NCI-H1930 (cell line): ENCODE measurements at places on chromosomes 3 and 15.

DNA sequence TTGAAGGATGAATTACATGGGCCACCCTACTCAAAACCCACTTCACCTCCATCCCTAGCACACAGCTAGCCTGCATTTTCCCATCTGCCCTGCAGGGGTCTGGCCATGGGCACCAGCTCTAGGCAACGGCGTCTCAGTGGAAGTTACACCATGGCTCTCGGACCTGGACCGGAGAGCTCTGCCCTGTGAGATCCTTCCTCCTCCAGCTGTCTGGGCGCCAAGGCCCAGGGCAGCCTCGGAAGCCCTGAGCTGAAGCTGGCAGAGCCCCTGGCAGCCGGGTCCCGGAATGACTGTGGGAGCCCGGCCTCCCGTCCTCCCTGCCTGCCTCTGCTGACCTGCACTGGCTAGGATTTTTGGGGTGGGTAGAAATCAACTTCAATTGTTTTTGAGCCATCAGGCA is 98.9 kb downstream of the CHSY1 start:
- no peak for DNase-seq

DNA sequence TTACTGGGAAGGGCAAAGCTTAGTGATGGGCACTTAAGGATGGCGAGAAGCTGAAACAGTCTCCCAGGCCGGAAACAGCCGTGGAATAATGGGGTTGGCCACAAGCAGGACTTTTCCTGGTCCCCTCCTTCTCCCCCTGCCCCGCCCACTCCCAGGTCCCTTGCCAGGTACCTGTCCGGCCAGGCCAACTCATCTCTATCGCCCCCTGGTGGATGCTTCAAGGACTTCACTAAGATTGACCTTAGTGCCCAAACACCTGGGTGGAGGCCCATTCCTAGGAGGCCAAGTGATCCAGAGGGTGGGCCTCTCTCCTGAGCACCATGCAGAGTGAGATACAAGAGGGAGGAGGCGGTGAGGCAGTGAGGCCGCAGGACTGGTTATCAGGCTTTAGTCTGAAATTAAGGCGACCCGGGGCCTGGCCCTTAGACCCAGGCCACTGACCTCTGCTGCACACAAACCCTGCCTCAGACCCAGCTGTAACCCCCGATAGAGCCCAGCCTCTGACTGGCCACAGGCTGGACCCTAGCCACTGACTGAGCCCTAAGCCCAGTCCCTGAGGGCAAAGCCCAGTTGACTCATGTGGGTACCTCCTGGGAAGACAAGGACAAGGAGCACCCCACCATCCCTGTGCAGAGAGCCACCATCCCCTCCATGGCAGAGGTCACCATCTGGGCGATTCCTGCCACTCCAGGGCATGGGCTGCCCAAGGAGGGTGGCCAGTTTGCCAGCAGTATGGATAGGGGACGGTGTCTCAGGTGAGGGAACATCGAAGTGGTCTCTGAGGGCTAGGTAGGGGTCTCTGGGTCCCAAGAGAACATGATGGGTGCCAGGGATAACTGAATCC is 37.6 kb downstream of the VIPR1 start:
- no peak for DNase-seq

DNA sequence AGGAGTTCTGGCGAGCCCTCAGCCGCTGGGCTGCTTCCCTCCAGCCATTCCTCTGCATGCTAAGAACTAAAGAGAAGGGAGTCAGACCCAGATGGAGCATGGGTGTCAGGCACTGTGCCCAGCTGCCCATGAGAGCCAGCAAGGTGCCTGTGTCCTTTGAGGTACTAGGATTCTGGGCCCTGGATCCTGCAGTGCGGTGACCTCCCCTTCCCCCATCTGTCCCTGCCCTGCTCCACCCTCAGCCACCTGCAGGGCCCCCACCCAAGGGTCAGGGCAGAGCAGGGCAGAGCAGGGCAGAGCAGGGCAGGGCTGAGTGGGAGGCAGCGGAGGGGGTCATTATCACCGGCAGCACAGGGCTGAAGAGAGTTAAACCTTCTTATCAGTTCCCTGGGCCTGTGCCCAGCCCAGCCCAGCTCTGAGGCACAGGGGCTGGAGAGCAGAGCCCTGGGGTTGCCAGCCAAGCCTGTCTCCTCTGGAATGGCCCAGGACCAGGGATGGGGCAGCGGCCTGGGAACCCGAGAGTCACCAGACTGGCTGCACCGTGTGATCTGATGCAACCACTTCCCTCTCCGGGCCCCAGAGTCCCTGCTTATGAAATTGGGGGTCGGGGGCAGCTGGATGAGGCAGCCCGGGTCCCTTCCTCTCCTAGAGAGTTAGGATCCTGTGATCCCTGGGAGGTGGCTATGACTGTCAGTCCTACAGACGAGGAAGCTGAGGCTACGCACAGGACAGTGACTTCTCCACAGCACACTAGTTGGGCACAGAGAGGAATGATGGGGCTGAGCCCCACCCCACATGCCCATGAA is 17.3 kb downstream of the ZDHHC19 start:
- DNase-seq: no peak

GRCh38 chr3:136237103-136237502 is 13.0 kb upstream of the PCCB start:
- DNase-seq: no peak

GRCh38 chr15:45205192-45205591 is 17.4 kb upstream of the SHF start:
- peak; percentile 46 for DNase-seq

DNA sequence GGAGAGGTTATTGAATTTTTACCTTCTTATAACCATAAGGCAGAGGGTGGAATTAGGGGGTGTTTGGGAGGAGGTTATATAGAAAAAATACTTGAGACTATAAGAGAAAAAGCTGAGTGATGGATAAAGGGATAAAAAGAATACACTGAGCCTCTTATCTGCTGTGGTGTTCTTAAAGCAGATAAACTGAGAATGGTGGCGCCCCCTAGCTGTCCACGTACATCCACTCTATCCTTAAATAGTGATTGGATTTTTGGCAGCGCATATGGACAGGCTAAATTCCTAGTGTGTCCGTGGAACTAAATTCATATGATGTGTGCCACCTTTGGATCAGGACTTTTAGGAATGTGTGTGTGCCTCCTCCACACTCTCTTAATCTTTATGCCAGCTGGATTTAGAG is 121.1 kb downstream of the OXSM start:
- no peak for DNase-seq

DNA sequence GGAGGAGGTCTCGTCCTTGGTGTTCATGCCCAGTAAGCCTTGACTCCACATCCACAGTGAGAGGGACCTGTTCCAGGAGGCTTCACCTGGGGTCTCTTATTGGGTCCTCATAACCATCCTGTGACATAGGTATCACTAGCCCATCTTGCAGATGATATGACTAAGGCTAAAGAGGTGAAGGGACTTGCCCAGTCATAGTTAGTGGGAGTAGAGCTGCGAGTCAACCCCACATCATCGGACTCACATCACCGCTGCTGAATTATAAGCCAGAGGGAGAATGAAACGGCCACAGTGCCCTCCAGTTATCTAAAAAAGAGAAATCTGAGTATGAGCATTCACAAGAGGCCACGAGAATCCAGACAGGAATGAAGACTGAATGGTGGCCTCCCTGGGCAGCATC is 66.0 kb downstream of the MESD start:
- no peak for DNase-seq

DNA sequence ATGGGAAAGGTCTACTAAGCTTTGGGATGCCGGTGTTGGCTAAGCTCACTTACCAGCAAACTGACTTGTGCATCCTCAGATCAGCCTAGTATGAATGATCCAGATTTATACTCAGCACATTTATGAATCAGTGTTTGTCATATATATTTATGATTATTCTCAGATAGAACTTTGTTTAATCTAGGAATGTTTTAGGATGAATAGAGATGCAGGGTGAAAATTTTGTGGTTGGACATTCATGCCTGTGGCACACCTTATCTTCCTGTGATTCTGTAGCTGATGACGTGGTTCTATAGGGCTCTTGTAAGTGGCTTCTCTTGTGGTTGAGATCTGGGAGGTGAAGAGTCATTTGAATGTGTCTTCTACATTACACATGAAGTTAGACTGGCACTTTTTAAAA is 11.4 kb downstream of the CDIN1 start:
- DNase-seq: no peak

- DNase-seq: no peak
Measured at GRCh38 chr3:18238746-18239331, 186.3 kb downstream of the SATB1 start.

DNA sequence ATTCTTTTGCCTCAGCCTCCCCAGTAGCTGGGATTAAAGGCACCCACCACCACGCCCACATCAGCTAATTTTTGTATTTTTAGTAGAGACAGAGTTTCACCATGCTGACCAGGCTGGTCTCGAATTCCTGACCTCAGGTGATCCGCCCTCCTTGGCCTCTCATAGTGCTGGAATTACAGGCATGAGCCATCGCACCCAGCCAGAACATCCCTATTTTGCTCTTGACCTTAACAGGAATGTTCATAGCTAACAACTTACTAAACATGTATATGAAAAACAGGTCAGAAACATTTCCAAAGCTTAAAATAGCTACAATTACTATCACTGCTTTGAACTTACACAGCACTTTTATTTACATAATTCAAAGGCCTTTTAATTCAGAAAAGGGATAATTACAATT is 33.7 kb downstream of the UQCC5 start:
- DNase-seq: no peak

- DNase-seq: no peak
Measured at GRCh38 chr15:90750186-90750585, 33.0 kb downstream of the BLM start.

GRCh38 chr3:23976555-23976954 is 31.5 kb downstream of the NR1D2 start:
- no peak for DNase-seq

DNA sequence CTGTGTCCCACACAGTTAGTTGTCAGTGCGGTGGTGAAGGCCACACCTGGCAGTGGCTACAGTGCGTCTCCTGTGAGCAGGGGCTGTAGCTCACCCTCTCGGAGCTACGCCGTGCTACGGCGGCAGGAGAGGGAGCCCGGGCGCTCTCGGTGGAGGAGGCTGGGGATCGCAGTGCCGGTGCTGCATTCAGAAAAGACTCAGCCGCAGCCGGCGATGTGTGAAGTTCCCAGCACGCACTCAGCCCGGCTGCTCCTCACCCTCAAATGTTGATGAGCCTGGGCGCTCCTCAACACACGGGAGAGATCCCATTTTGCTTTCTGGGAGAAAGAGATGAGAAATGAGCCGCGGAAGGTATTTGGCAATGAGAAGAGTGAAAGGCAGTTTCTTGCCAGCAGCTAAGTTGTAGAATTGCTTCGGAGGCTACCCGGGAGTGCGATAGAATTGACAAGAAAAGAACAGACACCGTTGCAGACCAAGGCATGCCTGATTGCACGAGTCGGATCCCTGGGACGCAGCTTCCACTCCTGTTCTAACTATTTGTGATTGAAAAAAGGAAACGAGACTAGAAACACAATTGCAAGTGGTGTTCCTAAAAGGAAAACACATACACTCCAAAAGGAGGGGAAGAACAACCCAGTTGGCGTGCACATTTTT is at the start of gene UNC13C:
TSS of gene UNC13C (plus strand) at position 189 of the 654 bp plus-strand sequence. CDS start 34,463 bp downstream, outside the sequence.
- DNase-seq: no peak

GRCh38 chr15:42352401-42352800 is 6.9 kb upstream of the CAPN3 start:
- DNase-seq: no peak

DNA sequence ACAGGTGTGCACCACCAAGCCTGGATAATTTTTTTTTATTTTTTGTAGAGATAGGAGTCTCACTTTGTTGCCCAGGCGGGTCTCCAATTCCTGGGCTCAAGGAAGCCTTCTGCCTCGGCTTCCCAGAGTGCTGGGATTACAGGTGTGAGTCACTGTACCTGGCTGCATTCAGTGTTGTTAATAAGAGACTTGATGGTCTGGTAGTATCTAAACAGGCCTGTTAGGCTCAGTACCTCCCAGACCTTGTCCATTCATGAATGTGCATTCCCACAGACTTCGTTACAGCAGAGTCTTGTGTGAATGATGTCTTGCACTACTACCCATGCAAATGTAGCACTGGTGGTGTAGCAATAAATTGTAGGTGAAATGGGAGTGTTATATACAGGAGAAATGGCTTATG is 17.7 kb downstream of the CMTM8 start:
- no peak for DNase-seq

GRCh38 chr3:88000853-88001252 is 58.0 kb downstream of the CGGBP1 start:
- no peak for DNase-seq

GRCh38 chr3:123789760-123790159 is 94.4 kb downstream of the MYLK start:
- no peak for DNase-seq

DNA sequence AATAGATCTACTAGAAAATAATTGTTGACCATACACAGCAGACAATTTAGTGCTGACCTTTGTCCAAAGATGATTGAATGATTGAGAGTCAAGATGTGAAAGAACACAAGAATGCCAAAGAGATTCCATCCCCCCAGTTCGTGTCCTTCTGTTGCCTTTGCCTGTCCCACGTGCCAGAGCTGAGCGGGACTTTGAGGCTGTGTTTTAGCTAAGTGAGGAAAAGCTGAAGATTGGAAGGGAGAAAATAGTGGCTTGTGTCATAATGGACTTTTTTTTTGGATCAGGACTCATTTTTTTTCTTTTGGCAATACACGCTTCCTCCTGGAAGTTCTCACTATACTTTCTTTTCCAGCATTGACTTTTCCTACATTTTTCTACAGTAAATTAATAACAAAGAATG is 206.6 kb upstream of the MDFIC2 start:
- DNase-seq: no peak

- no peak for DNase-seq
Measured at GRCh38 chr3:55189359-55189801, 261.5 kb upstream of the LRTM1 start.

DNA sequence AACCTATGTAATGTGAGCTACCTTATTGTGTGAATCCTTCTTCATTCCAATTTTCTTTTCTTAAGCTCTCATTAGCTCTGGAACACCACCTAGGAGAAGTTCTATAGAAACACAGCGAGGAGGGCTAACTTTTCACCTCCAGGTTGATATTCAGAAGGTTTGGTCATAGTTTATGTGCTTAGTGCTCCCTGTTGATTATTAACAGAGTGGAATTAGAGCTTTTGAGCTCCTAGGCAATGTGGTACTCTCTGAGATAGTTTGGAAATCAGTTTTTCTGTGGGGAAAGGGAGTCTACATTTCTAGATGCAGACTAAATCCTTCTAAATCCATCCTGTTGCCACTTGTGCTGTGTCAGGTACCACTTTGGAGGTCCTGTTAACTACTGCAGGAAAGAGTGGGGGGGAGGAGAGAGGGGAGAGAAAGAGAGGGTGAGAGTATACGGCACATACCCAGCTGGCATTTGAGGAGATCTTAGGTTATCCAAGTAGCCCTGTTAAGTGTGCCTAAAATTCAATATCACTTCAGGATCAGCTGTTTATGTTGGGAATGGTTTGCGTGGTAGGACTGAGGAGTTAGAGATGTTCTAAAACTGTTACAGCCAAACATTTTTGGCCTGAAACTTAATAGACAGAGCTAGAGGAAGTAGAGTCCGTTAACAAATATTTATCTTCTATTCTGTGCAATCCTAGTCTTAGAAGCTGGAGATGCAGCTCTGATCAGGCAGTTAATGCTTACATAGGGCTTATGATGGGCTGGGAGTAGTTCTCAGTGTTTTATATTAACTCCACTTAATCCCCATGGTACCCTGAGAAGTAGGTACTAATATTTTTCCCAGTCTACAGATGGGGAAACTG is 117.5 kb upstream of the PROK2 start:
- no peak for DNase-seq

- DNase-seq: no peak
Measured at GRCh38 chr15:71660501-71660900, 149.9 kb upstream of the NR2E3 start.
